ENCODE measurements at places on chromosomes 12 and 14. TPM values are rescaled to one million over a fixed set of nuclear protein-coding genes. Genes with fewer than 3 reads are reported as not detected.

MMP14 gene
- total RNA-seq = 306 TPM

OAS1 gene
- total RNA-seq = 5.4 TPM

GIT2 gene
- 42.6 TPM for total RNA-seq

KRT5 gene
- 0.51 TPM for total RNA-seq

TMEM253 gene
- total RNA-seq = 1.3 TPM

CIROP gene
- total RNA-seq = not detected

TMCC3 gene
- 11.5 TPM for total RNA-seq

DEPDC4 gene
- total RNA-seq = 3.6 TPM

ACSM4 gene
- total RNA-seq = not detected

LRTM2 gene
- total RNA-seq = not detected

C14orf39 gene
- 1.6 TPM for total RNA-seq

RNF41 gene
- total RNA-seq = 48.1 TPM

MIPOL1 gene
- 28.4 TPM for total RNA-seq

SRRM4 gene
- 1.9 TPM for total RNA-seq

SCFD1 gene
- 94.6 TPM for total RNA-seq

PIK3C2G gene
- 2.6 TPM for total RNA-seq

MYF5 gene
- total RNA-seq = not detected

GPRC5A gene
- total RNA-seq = 108 TPM

ZFHX2 gene
- 13.7 TPM for total RNA-seq

KCNH3 gene
- total RNA-seq = 2.5 TPM

MYO1H gene
- not detected for total RNA-seq

HCAR2 gene
- total RNA-seq = 10.9 TPM

RD3L gene
- not detected for total RNA-seq

DPPA3 gene
- total RNA-seq = 0.81 TPM

C3AR1 gene
- total RNA-seq = not detected

ITGB7 gene
- total RNA-seq = 3.2 TPM

GPRC5D gene
- not detected for total RNA-seq

DEGS2 gene
- 2.1 TPM for total RNA-seq

RNASE1 gene
- 13.3 TPM for total RNA-seq

ADAM21 gene
- total RNA-seq = 0.11 TPM

SERPINA12 gene
- total RNA-seq = not detected

IL26 gene
- total RNA-seq = not detected

TAS2R13 gene
- 3.8 TPM for total RNA-seq

KCNMB4 gene
- 14.1 TPM for total RNA-seq

C12orf54 gene
- 0.38 TPM for total RNA-seq

CPNE6 gene
- not detected for total RNA-seq

CEP128 gene
- total RNA-seq = 15.3 TPM

SMCO2 gene
- total RNA-seq = not detected

LRP1-AS gene
- not detected for total RNA-seq
